Tibial nerve (tissue), 4 donors: ENCODE measurements at places on chromosomes 1 and 21.

GRCh38 chr1:7425229-7425628, 345.9 kb upstream of the VAMP3 start:
- no peak for DNase-seq
- H3K27ac ChIP-seq: no peak overlapping the region
- H3K4me3 ChIP-seq: no peak overlapping the region

- no peaks in the 10 kb centered on the region for H3K27me3 ChIP-seq
- no peak overlapping the region for H3K4me3 ChIP-seq
- H3K36me3 ChIP-seq: no peaks in the 10 kb centered on the region
- DNase-seq: no peak
- no peaks in the 10 kb centered on the region for H3K4me1 ChIP-seq
Observed at GRCh38 chr1:194535369-194535768, 1349.0 kb upstream of the B3GALT2 start.

DNA sequence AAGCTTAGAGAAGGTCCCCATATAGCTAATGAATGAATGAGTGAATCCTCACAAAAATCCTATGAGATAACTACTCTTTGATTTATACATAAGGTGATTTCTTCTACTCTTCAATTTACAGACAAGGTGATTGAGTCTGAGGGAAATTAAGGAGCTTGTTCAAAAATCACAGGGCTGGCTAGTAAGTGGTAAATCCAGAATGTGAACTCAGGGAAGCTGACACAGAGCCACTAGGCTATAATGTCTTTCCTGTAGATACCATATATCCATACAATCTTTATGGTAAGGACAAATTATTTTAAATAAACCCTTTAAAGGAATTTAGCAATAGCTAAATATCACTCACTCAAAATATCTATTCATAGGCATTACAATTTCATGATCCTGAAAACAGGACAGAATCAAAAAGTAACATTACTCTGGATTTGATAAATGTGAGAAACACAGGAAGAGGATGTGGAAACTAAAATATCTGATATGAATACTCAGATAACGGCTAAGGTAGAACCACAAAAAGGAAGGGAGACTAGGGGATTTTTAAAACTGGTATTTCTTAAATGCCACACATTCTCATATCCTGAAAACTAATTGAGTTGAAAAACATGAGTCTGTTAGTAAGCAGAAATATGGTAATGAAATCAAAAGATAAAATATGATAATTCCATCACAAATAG, 108.2 kb downstream of the NBPF12 start:
- no peak overlapping the region for H3K4me3 ChIP-seq
- H3K27me3 ChIP-seq: peaks cover 7% of the 10 kb centered on the region
- H3K4me1 ChIP-seq: no peaks in the 10 kb centered on the region
- no peak for DNase-seq
- H3K27ac ChIP-seq: no peak overlapping the region
- H3K36me3 ChIP-seq: no peaks in the 10 kb centered on the region

DNA sequence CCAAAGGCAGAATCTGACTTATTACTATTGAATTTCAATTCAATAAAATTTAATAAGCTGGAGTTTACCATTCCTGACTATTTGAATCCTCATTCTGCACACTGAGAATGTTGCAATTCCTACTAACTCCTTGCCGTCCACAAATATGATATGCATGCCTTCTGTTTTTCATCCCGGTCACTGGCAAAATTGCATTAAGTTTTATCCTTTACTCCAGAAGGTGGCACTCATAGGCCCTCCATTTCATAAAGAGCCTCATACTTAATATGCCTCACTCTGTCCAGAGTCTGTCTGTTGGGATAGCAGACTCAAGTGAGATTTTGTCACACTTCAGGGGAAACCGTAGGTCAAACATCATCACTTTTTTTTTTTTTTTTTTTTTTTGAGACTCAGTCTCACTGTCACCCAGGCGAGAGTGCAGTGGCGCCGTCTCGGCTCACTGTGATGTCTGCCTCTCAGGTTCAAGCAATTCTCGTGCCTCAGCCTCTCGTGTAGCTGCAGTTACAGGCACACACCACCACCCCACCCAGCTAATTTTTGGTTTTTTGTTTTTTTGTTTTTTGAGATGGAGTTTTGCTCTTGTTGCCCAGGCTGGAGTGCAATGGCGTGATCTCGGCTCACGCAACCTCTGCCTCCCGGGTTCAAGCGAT, 27.3 kb downstream of the F11R start:
- no peak for DNase-seq
- H3K4me3 ChIP-seq: no peak overlapping the region
- no peak overlapping the region for H3K27ac ChIP-seq
- H3K36me3 ChIP-seq: no peaks in the 10 kb centered on the region

GRCh38 chr21:38721055-38721454, 84.7 kb upstream of the ETS2 start:
- no peak overlapping the region for H3K4me3 ChIP-seq
- no peaks in the 10 kb centered on the region for H3K4me1 ChIP-seq
- H3K27ac ChIP-seq: no peak overlapping the region
- no peak for DNase-seq
- H3K27me3 ChIP-seq: no peaks in the 10 kb centered on the region
- no peaks in the 10 kb centered on the region for H3K36me3 ChIP-seq
